AG04450 (cell line): ENCODE measurements at places on chromosomes 3 and 15.

GRCh38 chr3:174846055-174846454, 13.1 kb upstream of the NAALADL2 start:
- no peak for DNase-seq

DNA sequence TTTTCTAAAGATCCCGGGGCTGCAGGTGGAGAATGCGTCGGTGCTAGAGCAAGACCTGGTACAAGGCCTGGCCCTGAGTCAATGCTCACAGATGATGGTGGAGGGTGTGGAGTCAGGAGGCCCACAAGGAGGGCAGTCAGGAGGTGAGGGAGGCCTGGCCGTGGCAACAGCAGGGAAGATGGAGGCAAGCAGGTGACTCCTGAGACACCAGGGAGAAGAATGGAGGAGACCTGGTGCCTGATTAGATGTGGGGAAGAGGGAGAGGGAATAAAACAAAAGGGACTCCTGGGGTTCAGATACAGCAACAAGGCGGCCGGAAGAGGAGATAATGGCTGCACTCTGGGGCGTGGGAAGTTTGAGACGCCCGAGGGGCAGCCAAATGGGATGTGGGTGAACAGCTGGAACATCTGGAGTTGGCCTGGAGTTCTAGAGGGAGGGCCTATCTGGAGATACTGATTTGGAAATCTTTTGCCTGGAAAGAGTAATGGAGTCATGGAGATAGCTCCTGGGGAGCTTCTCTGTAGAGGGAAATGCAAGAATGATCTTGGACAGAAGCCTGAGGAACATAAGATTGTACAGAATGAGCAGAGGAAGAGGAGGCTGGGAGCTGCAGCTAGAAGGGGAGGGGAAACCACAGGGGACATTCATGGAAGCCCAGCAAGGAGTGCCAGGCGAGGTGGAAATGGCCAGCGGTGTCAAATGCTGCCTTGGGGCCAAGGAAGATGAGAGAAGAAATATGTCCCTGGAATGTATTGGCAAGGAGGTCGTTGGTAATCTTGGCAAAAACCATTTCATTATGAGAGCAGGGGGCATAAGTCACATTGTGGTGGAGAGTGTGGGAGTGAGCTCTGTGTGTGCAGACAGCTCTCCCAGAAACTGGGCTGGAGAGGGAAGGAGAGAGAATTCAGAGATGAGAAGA, 67.5 kb upstream of the CORO2B start:
- no peak for DNase-seq

DNA sequence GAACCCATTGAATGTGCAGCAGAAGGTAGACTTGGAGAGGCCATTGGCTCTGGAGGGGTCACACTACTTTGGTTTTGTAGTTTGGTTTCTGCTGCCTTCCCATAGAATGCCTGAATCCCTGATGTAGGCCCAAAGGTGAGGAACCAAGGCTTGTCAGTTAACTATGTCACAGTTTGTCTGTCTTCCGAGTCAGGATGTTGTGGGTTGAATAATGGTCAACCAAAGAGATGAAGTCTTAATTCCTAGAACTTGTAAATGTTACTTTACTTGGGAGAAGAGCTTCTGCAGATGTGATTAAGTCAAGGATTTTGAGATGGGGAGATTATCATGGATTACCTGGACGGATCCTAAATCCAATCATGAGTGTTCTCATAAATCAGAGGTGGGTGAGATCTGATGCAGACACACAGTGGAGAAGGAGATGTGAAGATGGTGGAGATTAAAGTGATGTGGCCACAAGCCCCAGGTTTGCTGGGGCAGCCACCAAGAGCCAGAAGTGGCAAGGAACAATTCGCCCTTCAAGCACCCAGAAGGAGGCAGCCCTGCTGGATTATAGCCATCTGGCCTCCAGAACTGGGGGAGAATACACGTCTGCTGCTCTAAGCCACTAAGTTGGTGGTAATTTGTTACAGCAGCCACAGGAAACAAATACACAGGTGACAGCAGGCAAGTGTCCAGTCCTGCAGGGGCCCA, 2.3 kb upstream of the CCR8 start:
- no peak for DNase-seq

DNA sequence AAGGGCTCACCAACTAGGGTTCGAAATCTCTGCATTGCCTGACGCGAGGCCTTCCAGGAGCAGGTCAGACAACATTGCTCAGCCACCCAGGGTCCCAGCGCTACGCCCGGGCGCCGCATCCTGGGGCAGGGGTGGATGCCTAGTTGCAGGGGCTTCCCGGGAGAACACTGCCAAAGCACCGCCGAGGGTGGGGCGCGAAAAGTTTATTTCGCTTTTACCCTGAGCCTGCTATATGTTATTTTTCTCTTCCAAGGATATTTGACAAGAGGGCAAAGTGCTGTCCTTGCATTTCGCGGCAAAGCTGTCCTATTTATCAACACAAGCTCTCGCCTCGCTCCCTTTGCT, 549 bp upstream of the SOX14 start:
- no peak for DNase-seq

DNA sequence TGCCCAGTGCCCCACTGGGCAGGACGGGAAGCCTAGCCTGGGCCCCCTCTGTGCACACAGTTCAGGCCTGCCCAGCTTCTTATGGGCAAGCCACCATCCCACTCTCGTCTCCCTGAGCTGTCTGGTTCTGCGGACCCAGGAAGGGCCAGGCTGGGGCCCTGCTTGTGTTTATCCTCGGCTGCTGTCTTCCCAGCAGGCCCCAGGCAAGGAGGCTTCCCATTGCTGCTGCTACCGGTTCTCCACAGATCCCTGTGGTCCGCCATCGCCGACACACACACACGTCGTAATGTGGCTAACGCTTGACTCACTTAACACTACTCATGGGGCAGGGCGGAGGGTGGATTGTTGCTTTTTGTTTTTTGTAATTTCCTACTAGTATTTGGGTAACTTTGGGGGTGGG, 52.4 kb upstream of the SLC6A1 start:
- no peak for DNase-seq

DNA sequence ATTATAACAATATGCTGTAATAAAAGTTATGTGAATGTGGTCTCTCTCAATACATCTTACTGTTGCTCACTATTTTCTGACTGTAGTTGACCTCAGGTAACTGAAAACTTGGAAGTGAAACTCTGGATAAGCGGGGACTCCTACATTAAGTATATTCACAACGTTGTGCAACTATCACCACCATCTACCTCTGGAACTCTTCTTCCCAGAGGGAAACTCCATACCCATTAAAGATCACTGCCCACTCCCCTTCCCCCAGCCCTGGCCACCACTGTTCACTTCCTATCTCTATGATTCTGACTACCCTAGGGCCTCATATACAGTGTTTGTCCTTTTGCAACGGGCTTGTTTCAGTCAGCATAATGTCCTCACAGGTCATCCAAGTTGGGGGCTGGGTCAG, 20.7 kb downstream of the SLCO3A1 start:
- no peak for DNase-seq

GRCh38 chr3:107452436-107452835, 70.3 kb upstream of the BBX start:
- DNase-seq = no peak

GRCh38 chr3:194598771-194599557, 34.3 kb downstream of the TMEM44 start:
- DNase-seq = no peak

- DNase-seq = no peak
Measured at GRCh38 chr3:85455561-85456200, 496.9 kb downstream of the CADM2 start.

DNA sequence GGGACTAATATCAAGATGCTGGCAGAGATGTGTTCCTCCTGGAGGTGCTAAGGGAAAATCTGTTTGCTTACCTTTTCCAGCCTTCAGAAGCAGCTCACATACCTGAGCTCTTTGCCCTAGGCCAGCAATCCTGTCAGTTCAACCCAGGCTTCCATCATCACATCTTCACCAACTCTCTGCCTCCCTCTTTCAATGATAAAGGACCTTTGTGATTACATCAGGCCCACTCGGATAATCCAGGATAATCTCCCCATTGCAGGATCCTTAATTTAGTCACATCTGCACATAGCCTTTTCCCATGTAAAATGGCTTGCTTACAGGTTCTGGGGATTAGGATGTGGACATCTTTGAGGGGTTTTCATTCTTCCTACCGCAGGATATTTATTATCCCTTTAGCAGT, 58.3 kb downstream of the NSUN3 start:
- no peak for DNase-seq

DNA sequence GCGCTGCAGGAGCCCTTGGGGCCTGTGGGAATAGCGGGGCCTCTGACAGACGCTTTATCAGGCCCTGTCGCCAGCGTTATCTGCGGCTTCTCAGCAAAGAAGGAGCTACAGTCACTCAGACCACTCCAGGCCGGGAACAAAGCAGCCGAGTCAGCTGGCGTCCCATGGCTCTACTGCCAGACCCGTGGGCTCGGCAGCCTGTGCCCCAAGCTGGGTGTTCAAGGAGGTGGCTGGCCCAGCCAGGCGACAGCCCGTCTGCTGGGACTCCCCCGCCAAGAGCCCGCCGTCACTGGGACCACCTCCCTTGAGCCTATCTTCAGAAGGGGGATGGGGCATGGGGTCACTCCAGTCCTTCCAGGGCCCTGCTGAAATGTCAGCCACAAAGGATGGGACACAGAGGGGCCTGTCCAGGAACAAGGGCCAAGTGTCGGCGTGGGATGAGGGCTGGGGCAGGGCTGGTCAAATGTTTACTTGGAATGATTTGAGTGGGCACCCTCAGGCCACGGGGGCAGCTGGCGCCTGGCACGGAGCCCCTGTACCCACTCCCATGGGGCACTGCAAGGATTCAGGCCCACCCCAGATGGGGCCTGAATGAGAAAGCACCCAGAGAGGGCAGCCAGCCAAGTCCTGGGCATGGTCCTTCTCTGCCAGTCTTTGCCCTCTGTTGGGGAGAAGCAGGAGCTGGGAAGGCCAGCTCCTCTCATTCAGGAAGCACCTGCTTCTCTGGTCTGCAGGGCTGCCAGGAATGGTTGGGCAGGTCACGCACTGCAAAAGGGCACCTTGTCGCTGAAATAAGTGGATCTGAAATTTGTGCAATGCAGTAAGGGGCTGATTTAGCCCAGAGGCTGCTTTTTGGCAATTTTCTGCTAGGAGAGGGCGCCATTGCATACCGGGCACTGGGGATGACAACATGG, 148.3 kb downstream of the SMAD6 start:
- DNase-seq = no peak

- DNase-seq = no peak
Measured at GRCh38 chr3:107235193-107235927, 141.9 kb upstream of the CCDC54 start.

- DNase-seq = no peak
Measured at GRCh38 chr3:155352900-155353490, 59.5 kb upstream of the STRIT1 start.

- no peak for DNase-seq
Measured at GRCh38 chr15:43241100-43241499, 20.3 kb upstream of the EPB42 start.

DNA sequence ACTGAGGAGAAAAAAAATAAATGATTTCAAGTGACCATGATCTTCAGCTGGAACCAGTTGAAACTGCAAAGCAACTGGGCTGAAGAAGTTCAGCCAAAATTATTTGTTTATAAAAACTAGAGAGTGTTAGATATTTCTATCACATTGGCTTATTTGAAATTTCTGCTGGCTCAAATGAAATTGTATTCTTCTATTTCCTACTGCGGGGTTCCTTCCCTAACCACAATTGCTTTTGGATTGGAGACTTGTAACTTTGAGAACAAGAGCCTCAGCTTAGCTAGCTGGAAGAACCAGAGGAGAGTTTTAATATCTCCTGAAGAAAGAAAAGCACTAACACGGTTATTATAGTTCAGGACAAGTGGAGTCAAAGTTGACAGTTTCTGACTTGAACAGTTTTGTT, 31.1 kb downstream of the AGTR1 start:
- no peak for DNase-seq

GRCh38 chr3:5480190-5480589, 292.7 kb downstream of the EDEM1 start:
- no peak for DNase-seq

DNA sequence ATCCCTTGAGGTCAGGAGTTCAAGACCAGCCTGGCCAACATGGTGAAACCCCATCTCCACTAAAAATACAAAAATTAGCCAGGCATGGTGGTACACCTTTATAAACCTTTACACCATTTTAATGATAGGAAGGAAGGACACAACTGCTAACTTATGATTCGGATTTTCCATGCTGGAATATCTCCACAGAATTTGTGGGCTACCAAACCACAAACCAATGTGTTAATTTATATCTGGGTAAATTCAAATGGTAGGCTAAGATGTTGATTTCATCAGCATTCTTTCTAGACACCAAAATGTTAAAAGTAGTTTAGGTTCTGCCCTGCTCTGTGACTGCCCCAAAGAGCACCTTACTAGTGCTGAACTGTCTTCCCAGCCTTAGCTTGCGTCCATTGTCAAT, 72.8 kb downstream of the POLQ start:
- no peak for DNase-seq

DNA sequence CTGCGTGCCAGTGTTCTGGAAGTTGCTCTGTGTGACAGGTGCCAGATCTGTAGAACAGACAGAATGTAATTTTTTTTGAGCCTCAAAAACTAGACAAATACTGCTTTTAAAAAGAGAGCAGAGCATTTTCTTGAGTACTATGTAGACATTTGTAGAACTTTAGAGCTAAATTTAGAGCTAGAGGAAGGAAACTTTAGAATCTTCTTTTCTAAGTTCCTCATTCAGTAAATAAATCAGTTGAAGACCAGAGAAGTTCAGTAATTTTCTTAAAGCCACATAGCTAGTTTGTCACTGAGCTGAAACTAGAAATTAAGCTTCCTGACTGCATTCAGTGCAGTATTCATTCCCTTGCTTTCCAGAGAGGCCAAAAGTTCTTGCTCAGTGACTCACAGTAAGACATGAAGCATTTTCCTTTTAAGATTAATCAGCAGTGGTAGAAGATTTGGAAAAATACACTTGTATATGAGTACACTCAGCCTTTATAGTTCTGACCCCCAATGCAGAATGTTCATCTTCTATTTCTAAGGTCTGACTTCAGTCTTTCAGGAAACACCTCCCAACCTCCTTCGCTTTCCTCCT, 83.6 kb upstream of the TSEN2 start:
- peak; percentile 32 for DNase-seq

- no peak for DNase-seq
Measured at GRCh38 chr3:186330772-186331460, 31.1 kb downstream of the DGKG start.
